ENCODE measurements at places on chromosomes 1 and 21.

DNA sequence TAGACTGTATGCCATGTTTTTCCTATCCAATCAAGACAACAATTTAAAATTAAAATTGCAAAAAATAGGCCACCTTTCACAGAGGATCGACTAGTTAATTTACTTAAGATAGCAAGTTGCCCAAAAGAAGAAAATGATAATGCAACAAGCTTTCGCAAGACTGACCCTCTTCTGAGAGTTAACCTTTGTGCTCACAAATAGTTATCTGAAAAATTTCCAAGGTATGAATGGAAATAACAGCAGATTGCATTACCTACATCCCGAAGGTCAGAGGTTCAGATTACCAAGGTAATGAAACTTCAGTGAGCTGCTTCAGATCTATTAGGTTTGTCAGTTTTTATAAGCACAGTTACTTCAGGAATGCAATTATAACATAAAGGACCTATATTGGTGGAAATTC lies 298.0 kb downstream of the KCTD3 start:
- DNase-seq, result no peak

DNA sequence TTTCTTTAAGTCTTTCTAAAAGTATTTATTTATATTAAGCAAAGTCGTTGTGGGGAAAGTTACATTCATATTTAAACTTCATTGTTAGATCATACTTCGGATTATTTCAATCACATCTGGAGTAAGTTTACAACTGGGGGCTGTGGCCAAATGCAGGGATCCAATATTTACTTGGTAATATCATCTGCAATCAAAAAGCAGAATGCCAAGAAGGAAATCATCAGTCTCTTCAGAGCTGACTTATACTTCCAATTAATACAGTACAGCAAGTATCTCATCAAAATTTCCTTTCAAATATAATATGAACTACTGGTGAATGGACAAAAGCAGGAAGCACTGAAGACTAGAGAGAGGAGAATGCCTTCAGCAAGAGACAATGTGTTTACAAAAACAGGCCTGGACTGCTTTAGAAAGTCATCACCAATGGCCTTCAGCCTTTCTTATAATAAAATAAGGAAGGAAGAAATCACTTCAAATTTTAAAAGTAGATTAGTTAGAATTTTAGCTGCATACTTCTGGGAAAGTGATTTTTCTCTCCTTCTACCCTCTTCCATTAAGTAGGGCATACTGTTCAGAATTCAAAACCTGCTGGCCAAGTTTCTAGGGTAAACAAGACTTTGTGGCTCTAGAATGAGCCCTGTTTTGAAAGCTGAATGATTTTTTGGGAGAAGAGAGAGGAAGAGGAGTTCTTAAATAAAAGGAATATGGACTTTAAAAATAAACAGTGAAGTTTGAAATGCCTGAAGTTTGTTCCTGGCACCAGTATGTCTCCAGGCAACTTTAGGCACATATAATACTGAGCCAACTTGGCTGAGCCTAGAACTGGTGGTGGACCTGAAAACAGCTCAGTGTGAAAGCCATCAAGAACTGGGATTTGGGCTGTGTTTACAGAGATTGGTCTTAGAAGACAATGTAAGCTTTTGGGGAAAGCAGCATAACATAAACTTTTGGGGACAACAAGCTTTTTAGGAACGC lies 22.2 kb upstream of the MYOC start:
- DNase-seq, result no peak

GRCh38 chr21:42707207-42707830 lies 53.9 kb downstream of the PDE9A start:
- no peak for DNase-seq

DNA sequence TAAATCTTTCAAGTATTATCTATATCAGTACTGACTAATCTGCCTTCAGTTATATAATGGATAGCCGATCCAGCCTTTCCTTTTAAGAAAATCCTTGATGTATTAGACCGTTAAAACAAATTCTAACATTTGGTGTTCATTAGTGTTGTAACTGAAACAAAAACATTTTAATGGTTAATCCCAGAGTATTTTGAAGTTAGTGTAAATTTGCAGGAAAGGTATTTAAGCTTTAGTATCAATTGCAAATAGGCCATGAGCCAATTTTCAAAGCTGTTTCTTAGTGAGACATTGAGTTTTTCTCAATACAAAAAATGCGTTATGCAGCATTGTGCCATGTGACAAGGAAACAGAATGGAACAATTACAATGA lies 29.6 kb downstream of the DISP1 start:
- no peak for DNase-seq

GRCh38 chr1:217687511-217687910 lies 56.4 kb downstream of the SPATA17 start:
- DNase-seq, result no peak

- DNase-seq, result no peak
These were observed 19.0 kb upstream of the C1orf105 start for GRCh38 chr1:172401477-172401876.

GRCh38 chr1:32393136-32393535 lies 1.1 kb downstream of the BSDC1 start:
- DNase-seq, result no peak

DNA sequence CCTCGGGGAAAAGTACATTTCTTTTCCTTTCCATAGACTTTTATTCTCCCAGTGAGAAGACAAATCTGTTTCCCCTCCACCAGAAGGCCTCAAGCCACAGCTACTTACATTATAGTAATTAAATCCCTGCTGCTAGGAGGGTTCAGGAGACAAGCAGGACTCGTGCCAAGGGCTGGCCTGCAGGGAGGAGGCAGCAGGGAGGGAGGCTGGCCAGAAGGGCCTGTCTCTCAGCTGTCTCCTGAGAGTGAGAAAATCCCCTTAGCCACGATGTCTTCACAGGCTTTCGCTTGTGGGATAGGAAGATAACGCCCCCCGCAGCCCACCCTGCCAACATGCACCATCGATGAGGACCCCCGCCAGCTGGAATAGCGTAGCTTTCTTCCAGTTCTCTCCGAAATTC lies 14.0 kb downstream of the KCNN3 start:
- DNase-seq, result no peak

Measured in T-cell (primary cell).